ENCODE measurements at places on chromosomes 1 and 21.

DNA sequence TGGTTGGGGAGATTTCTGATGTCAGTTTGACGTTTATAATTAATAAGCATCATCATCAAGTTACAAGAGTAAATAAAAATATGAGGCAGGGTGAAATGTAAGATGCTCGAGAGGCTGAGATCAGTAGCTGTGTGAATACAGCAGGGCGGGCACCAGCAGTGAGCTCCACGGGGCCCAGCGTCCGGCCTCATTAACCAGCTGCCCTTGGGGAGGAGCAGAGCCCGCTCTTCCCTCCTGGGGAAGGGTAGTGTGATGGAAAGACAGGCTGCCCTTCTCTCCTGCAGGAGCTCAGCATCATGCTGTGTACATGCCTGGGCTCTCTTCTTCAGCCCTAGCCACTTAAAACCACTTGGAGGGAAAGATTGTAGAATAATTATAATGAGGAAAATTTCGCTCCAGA, 23.4 kb downstream of the PDE9A start:
- H3K36me3 ChIP-seq, result no peaks in the 10 kb centered on the region
- peaks cover 9% of the 10 kb centered on the region for H3K4me1 ChIP-seq
- H3K4me3 ChIP-seq, result no peak overlapping the region
- no peaks in the 10 kb centered on the region for H3K27me3 ChIP-seq
- no peak for DNase-seq

GRCh38 chr1:235946571-235946981, 79.9 kb upstream of the LYST start:
- H3K4me3 ChIP-seq, result no peak overlapping the region
- H3K27ac ChIP-seq, result no peak overlapping the region
- H3K36me3 ChIP-seq, result no peaks in the 10 kb centered on the region
- DNase-seq, result no peak
- H3K4me1 ChIP-seq, result no peaks in the 10 kb centered on the region
- H3K27me3 ChIP-seq, result no peaks in the 10 kb centered on the region

DNA sequence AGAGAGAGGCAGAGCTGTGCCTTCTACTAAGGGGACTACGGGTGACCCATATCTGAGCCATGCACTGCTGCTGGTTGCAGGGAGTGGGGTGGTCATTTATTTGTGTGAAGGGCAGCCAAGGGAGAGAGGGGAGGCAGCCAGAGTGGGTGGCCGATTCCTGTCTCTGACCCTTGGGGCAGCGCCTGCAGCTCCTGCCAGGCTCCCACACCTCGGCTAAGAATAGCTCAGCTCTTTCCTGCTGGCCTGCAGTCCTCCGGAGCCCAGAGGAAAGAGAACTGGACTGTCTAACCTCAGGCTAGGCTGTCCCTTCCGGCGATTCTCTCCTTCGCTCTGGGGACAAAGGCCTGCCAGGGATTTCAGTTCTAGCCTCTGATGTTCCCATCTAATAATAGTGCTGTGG, 11.6 kb upstream of the CD34 start:
- H3K36me3 ChIP-seq, result no peaks in the 10 kb centered on the region
- DNase-seq, result no peak
- no peaks in the 10 kb centered on the region for H3K4me1 ChIP-seq
- H3K4me3 ChIP-seq, result no peak overlapping the region

DNA sequence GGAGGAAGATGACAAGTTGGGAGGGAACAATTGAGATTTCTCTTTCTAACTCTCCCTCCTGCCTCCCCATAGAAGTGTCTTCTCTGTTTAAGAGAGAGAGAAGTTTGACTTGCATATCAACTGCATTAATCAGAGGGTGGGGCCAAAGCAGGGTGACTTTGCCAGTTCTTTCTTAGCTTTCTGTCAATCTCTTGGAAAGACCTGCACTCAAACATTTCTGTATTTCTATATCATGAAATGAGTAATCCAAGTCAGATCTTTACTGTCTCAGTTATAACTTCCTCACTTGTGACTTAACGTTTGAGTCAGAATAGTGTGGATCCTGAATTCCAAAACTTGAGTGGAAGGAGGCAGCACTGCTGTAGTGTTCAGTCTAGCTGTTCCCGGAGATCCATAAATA, 180.8 kb upstream of the KCNK2 start:
- H3K4me1 ChIP-seq, result no peaks in the 10 kb centered on the region
- no peak for DNase-seq
- no peaks in the 10 kb centered on the region for H3K27me3 ChIP-seq
- no peak overlapping the region for H3K27ac ChIP-seq
- H3K4me3 ChIP-seq, result no peak overlapping the region
- no peaks in the 10 kb centered on the region for H3K36me3 ChIP-seq

DNA sequence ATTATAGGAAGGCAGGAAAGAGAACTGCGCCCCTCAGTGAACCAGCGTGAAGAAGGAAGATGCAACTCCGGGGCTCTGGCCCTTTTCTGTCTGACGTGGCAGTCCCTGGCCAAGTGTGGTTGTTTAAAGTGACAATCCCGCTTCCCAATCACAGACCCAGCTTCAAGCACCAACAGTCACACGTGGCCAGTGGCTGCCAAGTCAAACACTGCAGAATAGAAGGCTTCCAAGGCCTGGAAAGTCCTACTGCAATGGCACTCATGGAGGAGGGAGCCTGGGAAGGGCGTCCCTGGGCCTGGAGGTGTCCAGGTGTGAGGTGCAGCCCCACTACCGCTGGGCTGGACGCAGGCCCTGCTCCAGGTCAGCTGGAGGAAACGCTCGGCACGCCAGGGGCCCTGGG, 143.8 kb downstream of the CASZ1 start:
- no peaks in the 10 kb centered on the region for H3K4me1 ChIP-seq
- no peak overlapping the region for H3K27ac ChIP-seq
- no peaks in the 10 kb centered on the region for H3K27me3 ChIP-seq

Measured in CD4-positive, alpha-beta memory T cell (primary cell).